ENCODE measurements at places on chromosomes 4 and X.

GRCh38 chrX:46634577-46634976 is 61.0 kb downstream of the CHST7 start:
- DNase-seq = no peak

GRCh38 chr4:53130896-53131561 is 234.8 kb downstream of the SCFD2 start:
- DNase-seq = no peak

DNA sequence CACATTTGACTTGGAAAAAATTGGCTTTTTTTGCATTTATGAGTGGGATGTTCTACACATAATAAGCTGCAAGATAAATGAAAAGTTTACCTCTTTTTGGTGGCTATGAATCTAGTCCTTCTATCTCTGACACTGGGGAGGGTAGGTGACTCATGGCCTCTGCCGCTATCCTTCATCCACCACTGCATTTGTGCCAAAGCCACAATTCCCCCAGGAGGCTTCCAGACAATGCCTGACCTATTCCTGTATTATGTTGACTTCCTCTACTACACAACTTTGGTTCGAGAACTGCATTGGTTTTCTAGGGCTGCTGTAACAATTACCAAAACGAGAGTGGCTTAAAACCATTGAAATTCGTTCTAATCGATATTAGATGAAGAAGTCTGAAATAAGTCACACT is 245.6 kb downstream of the TRAM1L1 start:
- no peak for DNase-seq

DNA sequence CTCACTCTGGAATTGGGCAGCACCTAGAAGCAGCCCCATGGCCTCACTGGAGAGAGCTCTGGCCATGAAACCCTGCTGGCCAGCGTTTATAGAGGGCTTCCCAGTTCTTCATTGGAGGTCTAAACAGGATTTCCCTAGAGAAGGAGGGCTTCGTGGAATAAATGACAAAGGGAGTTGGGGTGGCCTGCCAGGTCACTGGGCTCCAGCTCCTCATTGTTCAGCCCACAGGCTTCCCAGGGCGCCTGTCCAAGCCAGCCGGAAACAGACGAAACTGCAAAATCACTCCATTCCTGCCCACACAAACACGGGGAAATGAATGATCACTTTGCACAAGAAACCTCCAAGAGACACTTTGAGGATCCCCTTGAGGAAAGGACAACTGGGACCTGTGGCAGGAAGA is 189.7 kb downstream of the TSPAN5 start:
- DNase-seq = no peak

DNA sequence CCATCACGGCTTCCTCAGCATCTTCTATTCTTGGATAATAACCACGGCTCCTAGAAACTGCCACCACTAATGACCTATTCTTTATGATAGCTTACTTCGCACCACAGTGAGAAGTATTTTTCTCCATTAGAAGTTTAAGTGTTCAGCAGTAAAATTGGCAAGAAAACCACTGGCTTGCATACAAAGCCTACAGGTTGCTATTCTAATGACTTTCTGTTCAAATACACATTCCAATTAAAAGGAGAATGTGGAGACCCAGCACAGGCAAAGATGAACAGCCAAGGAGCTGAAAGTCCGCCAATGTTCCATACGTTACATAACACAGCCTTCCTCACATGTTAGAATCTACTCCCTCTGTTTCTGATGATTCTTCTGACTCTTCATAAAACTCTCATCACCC is 875.0 kb upstream of the PRKX start:
- DNase-seq = no peak

GRCh38 chr4:162364651-162365050 is 200.9 kb upstream of the FSTL5 start:
- no peak for DNase-seq

- no peak for DNase-seq
These were observed 10.2 kb upstream of the CRLF2 start for GRCh38 chrX:1222531-1223241.

DNA sequence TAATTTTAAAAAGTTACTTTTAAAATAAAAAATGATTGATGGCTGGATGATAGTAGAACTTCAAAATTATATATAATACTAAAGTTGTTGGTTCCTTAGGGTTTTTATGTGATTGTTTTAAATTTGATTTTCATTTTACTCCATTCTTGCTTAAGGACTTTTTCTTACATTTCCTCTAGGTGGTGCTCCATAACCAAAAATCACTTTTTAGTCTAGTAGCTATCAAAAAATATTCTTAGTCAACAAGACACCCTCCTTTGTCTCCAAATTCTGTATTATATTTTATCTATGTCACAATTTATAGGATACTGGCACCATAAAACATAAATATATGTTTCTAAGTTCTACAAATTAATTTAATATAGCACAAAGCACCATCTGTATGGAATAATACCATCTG is 67.2 kb upstream of the BRWD3 start:
- no peak for DNase-seq

DNA sequence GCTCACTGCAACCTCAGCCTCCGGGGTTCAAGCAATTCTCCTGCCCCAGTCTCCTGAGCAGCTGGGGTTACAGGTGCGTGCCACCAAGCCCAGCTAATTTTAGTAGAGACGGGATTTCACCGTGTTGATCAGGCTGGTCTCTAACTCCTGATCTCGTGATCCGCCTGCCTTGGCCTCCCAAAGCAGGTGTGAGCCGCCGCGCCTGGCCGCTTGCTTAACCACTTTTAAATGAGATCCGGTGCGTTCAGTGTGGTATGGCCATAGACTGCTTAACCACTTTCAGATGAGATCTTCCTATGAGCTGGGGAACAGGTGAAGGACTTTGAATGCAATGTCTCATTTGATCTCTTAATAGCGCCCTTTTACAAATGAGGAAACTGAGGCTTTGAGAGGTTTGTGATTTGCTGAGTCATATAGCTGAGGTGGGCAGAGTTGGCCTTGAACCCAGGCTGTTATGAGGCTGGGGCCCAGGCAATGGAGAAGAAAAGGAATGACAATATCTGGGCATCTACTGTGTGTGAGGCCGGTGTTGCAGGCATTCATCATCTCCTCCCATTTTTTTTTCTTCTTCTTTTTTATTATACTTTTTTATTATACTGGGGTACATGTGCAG is 41.9 kb upstream of the NSG1 start:
- DNase-seq = no peak

- no peak for DNase-seq
These were observed 25.2 kb upstream of the G3BP2 start for GRCh38 chr4:75698162-75698962.

DNA sequence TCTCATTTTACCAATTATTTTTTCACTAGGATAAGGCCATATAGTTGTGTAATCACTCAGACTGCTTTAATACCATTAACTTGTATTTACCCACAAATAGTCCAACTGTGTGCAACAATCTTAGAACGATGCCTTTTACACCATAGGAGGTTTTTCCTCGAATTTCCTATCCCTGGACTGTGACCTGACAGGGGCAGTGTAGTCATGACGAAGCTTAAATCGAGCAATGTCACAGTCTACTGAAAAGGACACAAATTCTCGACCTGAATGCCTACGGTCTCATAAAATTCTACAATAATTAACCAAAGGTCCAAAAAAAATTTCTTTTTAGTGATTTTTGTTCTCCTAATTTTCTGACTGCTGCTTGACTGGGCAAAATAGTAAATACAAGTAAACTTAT is 208.9 kb downstream of the ADAMTS3 start:
- DNase-seq = no peak

DNA sequence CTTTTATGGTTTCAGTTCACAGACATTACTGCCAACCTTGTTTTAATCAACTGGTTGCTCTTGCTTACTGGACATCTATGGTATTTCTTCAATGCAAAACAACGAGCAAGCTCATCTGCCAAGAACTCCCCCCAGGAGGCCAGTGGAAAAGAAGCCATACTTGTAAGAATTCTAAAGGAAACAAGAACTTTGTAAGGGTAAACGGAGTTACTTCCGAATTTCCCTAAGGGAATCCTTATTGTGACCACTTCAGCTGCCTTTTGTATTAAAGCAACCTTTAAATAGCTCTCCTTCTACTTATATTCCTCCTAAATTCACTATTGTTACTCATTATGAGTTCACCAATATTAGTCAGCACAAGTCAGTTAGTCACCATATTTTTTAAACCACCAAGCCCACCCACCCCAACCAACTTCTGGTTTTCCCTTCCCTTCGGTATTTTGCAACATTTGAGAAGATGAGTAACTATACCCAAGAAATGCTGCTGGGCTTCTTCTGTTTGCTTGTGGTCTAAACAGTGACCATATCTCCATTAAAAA is 602.8 kb upstream of the DIPK2B start:
- no peak for DNase-seq

DNA sequence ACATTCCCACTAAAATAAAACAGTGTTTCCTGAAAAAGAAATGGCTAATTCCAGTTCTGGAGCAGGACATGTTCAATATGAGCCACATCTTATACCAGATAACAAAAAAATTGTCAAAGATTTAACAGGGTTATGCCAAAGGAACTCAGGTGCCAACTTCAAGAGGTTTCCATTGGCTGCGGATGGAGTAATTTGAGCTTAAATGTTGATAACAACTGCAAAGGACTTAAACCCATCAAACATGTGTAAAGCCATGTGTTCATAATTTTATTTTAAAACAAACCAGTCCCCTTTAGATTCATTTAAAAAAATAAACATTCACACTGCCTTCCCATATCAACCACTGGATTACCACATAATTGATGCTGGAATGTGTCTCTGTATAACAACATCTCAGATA is 156.4 kb upstream of the PCDH18 start:
- no peak for DNase-seq

DNA sequence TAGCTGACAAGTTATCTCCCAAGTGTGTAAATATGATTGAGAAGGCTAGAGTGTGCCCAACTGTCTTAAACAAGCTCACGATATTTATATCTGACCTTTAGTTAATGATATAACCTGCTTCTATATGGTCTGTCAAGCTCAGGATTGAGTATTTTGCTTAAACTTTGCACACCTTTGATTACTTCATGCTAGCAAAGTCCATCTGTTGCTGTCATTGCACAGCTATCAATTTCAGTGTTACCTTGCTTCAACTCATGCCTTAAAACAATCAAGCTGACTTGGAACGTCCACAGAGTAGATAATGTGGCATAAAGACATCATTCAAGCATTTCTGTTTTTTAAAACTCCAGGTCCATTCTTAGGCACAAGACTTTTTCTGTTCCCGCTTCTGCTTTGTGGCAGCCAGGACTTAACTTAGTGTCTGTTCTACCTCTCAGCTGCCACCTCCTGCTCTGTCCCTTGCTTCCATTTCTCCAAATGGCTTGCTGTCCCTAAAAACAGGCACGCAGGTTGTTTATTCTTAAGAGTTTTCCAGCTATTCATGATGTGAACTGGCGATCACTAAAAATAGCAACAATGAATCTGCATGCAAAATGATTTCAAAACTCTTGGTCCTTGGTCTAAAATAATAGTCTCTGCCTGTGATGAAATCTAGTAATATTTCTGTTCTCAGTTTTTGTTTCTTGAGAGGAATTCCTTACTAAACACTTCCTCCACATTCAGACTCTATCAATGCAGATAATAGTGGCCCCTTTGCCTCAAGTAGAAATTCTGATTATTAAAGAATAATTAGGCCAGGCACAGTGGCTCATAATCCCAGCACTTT is 16.3 kb upstream of the NEIL3 start:
- DNase-seq = no peak

GRCh38 chr4:116150152-116150551 is 935.2 kb downstream of the TRAM1L1 start:
- no peak for DNase-seq

- no peak for DNase-seq
These were observed 47.7 kb downstream of the PRPS1 start for GRCh38 chrX:107675823-107676555.

Data from activated naive CD8-positive, alpha-beta T cell treated with anti-CD3 and anti-CD28 coated beads, Interleukin-2, amount 50 U/mL, for 16 hours (primary cell).